Inflammatory macrophage treated with lipopolysaccharide for 1 hour (primary cell): ENCODE measurements at places on chromosomes 6 and 20.
A peak's percentile ranks its signal among the peaks of the same experiment; 100 is the strongest.

DNA sequence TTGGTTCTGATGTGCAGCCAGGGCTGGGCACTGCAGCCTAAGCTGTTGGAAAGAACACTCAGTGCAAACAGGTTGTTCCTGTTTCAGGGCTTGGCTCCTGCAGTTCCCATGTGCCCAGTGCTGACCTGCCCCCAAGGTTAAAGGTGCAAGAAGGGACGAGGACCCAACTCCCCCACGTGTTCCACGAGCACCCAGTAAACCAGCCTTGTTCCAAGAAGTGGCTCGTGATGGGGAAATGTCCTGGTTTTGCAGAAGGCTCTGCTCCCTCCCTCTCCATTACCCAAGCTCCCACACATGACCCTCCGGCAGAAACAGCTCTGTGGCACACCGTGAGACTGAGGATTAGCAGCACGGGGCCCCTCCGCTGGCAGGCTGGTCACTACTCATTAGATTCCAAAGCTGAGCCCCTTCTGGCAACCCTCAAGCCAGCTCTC is 9.4 kb downstream of the ACSS1 start:
- DNase-seq = no peak

- DNase-seq = no peak
Measured at GRCh38 chr20:54772893-54773642, 297.7 kb downstream of the DOK5 start.

GRCh38 chr20:56664796-56665195 is 35.7 kb downstream of the TFAP2C start:
- DNase-seq = no peak

- DNase-seq = no peak
Measured at GRCh38 chr20:20614391-20614790, 98.1 kb downstream of the RALGAPA2 start.

DNA sequence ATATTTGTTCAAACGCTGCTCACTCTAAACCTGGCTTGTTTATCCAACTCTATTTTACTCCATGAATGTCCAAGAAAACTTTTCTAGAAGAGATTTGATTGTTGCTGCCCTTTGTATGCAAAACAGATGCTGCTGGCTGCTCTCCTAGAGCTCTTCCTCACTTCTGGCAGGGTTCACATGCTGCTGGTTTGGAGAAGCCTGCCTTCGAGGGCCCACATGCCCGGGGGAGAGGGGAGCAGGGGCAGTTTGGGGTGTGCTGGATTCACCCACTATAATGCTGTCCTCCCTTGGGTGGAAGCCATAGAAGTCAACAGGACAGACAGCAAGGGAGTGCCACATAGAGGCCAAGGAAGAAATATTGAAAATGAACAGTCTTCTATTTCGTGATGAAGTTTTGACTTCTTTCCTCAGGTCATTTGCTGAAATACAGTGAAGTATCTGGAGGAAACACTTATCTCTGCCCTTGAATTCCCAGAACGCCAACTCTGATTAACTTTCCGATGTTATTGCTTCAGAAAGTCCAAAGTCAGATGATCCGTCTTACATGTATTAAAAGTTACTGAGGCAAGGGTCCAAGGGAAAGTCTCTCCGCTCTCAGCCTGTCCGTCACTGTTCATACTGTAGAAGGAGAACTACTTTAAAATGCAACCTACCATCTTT is 32.4 kb downstream of the LY86 start:
- no peak for DNase-seq

DNA sequence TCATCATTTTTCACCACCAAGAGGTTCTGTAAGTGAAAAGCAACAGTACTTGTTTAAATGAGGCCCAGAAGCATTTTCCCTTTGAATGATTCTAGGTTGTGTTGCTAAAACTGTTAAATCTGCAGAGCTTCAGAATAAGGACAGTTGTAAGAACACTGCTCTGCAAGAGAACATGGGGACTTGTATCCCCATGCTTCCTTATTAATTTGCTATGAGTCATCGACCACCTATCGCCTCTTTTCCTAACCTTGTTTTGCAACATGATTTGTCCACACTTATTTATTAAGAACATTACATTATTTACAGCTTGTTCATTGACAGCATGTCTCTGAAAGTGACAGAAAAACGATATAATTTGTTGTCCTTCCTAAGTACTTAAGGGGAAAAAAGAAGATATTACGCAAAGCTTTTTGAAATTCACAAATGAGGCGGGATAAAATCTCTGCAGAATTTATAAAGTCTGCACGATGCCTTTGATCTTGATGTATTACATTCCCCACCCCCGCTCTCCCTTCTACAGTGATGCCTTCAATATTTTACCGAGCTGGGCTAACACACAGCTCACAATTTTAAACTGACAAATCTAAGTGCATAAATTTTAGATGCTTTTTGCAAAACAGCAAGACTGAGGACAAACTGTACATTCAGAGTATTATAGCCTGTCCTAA is 220.0 kb upstream of the SPTLC3 start:
- no peak for DNase-seq

- DNase-seq = peak; percentile 46
Measured at GRCh38 chr20:2840967-2841531, 504 bp downstream of the VPS16 start.

DNA sequence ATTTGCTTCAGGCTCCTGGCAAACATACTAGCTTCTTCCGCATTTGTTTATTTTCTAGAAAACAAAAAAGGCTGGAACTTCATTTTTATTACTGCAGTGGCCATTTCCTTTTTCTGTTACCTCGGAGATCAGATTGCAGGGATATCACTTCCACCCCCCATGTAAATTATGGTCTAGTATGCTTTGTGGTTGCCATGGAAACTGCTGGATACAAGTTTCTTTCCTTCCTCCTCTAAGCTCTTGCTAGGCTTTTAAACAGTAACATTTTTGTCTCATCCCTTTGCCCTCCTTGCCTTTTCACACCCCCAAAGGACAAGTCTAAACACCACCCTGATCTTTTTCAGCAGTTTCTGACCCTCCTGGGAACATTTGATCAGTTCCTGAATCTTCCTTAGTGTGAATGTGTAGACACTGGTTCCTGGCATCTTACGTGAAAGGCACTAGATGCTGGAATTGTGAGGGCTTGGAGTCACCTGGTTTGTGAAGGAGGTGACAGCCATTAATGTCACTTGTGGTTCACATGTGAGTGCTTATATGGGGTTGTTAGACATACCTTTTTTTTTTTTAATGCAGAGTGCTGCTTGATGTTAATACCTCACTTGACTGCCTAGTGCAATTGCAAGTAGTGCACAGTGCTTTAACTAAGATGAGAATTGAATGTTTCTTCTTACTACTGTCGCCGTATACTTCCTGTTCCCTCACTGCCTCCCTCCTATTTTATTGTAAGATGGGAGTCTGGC is 181.6 kb downstream of the JARID2 start:
- DNase-seq = peak; percentile 71

DNA sequence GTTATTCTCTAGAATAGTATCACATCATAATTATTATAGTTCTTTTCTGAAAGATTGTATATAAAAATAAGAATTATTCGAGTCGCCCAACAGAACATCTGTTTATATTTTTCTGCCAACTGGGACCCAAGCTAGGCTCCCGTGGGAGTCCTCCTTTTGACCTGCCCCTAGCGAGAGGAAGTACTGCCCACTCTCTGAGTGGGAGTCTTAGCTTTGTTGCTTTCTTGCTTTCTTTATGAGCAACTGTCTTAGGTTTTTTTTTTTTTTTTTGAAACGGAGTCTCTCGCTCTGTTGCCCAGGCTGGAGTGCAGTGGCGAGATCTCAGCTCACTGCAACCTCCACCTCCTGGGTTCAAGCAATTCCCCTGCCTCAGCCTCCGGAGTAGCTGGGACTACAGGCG is 202.0 kb upstream of the ZNF184 start:
- DNase-seq = no peak

- DNase-seq = no peak
Measured at GRCh38 chr6:157755746-157756411, 67.2 kb upstream of the SNX9 start.

GRCh38 chr6:167856999-167857660 is 30.4 kb downstream of the AFDN start:
- DNase-seq = no peak

- DNase-seq = no peak
Measured at GRCh38 chr6:155436981-155437749, 18.5 kb downstream of the NOX3 start.

DNA sequence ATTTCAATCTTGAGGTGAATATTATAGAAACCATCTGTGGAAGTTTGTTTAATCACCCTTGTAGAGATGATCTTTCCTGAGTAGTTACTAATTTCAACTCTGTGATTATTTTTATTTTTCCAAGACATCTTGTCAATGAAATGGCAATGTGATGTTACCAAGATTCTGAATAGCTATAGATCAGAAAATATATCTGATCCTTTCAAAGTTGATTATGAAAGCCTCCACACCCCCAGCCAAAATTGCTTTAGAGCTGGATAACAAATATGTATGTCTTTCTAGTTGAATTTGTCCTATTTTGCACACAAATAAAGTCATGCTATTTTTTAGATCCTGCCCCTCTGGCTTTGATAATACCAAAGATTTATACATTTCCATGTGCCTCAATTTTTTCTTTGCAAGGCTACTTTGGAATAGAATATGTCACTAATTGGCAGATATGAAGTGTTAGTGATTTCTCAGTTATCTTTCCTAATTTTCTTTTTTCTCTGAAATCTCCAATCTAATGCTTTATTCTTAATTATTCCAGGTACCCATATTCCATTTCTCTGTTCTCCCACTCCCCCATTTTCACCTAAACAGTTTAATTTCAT is 5.0 kb downstream of the SIM1 start:
- no peak for DNase-seq

- no peak for DNase-seq
Measured at GRCh38 chr6:32554116-32554965, 24.3 kb upstream of the HLA-DRB5 start.

DNA sequence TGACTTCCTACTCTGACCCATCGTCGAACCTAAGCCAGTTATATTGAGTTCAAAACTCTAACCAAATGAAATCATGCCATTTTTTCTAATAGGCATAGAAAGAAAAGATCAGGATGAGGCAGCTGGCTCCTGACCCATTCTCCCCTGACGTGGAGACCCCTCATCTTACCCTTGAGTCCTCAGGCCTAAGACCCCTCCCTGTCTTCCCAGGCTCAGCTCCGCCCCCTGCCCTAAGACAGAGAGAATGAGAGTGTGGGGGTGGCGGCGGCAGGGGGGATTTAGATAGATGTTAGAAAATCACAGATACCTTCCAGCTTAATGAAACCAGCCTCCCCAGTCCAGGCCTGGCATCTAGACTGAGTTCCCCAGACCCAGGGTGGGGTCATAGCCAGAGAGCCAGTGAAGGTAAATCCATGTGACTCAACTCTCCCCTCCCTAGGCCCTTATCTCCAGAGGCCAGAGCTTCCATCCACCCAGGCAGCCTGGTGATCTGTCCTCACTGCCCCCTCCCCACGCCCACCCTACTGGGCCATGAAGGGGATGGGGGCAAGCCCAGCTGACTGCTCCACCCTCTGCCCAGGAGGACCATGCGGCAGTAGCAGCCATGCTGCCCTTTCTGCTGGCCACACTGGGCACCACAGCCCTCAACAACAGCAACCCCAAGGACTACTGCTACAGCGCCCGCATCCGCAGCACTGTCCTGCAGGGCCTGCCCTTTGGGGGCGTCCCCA is 6.8 kb downstream of the TMEM63B start:
- no peak for DNase-seq

DNA sequence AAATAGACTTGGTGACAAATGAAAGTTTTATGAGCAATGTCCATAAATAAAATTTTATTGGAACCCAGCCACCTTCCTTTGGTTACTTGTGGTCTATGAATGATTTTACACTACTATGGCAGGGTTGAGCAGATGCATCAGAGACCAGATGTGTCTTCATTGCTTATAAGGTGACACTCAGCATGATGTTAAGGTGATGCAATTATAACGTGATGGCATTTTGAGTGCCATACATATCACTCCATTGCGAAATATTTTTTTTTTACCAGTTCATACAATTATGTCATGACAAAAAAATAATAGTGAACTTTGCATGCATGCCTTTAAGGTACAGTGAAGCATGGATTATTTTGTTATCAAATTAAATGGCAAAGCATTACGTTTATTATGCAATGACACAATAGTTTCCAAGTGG is 96.0 kb downstream of the ADTRP start:
- DNase-seq = no peak

GRCh38 chr6:160333841-160334240 is 14.3 kb upstream of the SLC22A3 start:
- DNase-seq = no peak

DNA sequence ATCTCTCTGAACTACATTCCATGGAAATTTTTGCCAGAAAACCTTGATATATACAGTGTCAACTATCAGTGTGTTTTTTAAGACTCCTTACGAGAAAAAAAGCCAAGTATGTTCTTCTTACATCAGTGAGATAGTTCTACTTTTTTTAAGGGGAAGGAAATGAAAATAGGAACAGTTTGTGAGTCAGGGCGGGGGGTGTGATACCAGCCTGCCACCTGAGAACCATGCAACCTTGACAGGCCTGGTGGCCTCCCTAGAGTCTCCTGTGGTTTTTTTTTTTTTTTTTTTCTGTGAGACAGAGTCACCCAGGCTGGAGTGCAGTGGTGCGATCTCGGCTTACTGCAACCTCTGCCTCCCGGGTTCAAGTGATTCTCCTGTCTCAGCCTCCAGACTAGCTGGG is 96.3 kb upstream of the GCM1 start:
- DNase-seq = peak; percentile 70

DNA sequence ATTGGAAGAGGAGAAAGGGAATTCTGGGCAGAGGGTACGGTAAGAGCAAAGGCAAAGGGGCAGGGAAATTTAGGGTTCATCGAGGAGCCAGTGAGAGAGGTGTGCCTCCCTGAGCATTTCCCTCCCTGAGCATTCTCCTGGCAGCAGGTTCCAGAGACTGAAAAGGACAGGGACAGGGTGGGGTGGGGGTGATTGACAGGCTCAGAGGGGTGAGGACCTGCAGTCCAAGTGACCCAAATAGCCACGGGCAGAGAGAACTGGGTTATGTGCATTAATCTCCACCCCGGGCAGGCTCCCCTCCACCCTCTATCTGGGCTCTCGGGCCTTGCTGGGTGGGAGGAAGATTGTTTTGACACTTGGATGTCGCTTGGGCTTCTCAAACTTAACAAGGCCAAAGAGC is 69.5 kb downstream of the KCNB1 start:
- DNase-seq = no peak

DNA sequence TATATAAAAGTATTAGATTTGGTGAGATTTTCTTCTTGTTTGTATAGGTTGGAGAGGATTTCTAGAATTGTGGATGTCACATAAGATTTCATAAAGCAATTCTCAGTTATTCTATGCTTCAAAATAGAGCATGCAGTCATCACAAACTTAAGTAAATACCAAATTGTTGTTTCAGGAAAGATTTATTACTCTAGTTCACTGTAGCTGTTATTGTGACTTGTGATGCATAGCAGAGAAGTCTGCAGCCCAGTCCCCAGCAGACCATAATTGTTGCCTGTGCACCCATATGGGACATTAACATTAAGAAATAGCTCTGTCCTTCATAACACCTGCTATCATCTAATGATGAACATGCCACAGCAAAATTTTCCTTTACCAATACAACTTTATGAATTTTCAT is 228.0 kb upstream of the FAM83B start:
- DNase-seq = no peak
